Left renal pelvis (tissue), 4 donors: ENCODE measurements at places on chromosomes 16 and 17. TPM values are rescaled to one million over a fixed set of nuclear protein-coding genes. Genes with fewer than 3 reads are reported as not detected.

NPIPB5 gene
- polyA plus RNA-seq: 134 TPM

HS3ST3A1 gene
- polyA plus RNA-seq: 3.2 TPM

GRCh38 chr17:68035131-68035522, 408 bp upstream of the KPNA2 start:
- no peak for DNase-seq

GRCh38 chr17:80781211-80781610, 210.4 kb upstream of the CHMP6 start:
- no peak for DNase-seq

- DNase-seq: no peak
These were observed 19.3 kb upstream of the SLFN13 start for GRCh38 chr17:35467824-35468223.

DNA sequence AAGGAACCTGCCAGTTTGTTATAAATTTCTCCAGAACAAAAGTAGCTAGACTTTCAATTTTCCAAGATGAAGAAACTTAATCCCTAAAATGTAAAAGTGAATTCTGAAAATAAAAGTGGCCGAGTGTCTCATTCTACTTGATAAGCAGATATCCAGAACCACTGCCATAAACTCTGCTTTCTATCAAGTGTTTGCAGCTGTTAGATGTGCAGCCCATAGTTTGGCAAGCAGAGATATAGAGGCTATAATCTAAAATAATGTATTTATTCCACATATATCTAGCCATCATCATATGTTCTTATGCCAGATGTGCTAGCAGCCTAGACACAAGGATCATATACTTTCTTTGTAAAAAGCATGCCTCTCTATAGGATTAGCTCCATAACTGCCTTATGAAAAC, 14.7 kb upstream of the FBXL20 start:
- no peak for DNase-seq
